ENCODE measurements at places on chromosomes 3 and 15.
A peak's percentile ranks its signal among the peaks of the same experiment; 100 is the strongest.

- H3K27me3 ChIP-seq: no peaks in the 10 kb centered on the region
- no peaks in the 10 kb centered on the region for H3K4me1 ChIP-seq
- H3K36me3 ChIP-seq: peaks cover 89% of the 10 kb centered on the region
These were observed 51.2 kb downstream of the CHAC1 start for GRCh38 chr15:41004490-41004889.

DNA sequence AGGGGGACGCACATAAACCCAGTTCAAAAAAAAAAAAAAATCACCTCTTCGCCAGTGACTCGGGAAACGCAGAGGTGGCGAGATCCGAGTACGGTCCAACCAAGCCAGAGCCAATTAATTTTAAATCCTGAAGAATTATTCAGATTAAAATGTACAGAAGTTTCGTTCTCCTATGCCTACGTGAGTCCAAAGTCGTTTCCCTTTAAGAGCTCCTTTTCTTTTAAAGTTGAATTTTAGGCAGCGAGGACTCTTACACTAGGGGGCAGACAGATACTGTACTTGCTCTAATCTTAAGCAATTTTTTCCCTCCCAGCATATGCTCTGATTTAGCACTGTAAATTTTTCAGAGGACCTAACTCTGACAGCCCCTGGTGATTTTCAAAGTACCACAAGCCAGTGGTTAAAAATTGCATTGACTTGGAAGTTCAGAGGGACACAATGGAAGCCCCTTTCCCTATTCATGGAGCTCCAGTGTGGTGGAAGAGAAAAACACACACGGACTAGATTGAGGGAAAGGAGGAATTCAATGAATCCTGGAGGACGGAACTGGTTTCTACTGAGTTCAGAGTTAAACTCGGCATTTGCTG is 3.3 kb upstream of the NR2F2 start:
- H3K4me1 ChIP-seq: peaks cover 20% of the 10 kb centered on the region
- peaks cover 88% of the 10 kb centered on the region for H3K27me3 ChIP-seq
- H3K36me3 ChIP-seq: no peaks in the 10 kb centered on the region
- DNase-seq: no peak
- no peak overlapping the region for H3K27ac ChIP-seq

DNA sequence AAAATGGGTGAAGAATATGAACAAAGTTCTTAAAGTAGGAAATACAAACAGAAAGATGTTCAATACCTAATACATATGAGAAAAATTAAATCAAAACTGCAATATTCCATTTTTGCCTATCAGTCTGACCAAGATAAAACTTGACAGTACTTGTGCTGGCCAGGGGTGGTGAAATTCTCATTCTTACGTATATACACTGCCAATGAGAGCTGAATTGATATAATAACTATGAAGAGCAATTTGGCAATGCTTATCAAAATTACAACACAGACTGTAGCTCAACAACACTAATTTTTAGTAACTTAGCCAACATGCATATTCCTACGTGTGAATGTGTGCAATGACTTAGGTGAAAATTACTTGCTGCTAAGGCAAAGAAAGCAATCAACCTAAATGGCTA is 90.2 kb downstream of the SETD2 start:
- no peak overlapping the region for H3K4me3 ChIP-seq
- peaks cover 81% of the 10 kb centered on the region for H3K36me3 ChIP-seq
- DNase-seq: no peak
- H3K27me3 ChIP-seq: no peaks in the 10 kb centered on the region
- H3K27ac ChIP-seq: no peak overlapping the region

DNA sequence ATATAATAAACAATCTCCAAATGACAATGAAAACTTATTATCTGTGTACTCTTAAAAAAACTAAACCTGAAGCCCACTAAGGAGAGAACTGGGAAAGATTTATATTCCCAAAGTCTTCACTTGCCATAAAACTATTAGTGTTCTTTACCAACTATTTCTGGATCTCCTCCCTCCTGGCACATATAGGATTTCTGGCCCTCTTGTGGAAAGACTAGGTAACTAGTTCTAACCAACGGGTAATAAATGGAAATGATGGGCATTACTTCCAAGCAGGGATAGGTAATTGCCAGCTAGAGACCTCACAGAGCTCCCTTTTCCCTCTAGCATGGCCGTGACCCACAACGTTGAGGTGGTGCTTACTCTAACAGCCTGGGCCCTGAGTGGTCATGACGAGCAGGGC is 110.1 kb downstream of the DNAH12 start:
- no peaks in the 10 kb centered on the region for H3K36me3 ChIP-seq
- H3K4me3 ChIP-seq: no peak overlapping the region
- peaks cover 4% of the 10 kb centered on the region for H3K27me3 ChIP-seq

DNA sequence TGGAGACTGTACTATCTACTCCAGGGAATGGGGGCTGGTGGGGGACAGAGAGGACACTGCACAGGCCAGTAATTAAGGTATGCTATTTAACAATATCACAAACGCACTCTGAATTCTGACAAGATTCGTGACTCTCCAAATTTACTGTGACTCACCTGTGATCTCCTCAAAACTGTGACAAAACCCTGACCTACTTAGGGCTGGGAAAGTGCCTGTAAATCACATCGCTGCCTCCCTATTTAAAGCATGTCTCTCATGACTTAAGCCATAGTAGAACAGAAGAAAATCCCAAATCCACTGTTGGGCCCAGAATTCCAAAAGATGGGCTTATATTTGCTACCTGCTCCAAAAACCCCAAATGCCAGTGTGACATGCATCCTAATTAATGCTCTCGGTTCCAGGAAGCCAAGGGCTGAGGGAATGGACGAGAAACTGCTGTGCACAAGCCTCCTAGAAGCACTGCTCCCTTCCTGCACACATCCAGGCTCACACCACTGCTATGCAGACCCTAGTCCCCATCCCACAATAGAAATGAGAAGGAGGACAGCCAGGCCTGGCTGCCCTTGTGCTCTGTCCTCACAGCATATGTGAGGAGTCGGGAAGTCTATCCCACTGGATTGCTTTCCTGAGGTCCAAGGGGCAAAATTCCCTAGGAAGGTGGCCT is 187.7 kb upstream of the CHRNA7 start:
- H3K27me3 ChIP-seq: peaks cover 10% of the 10 kb centered on the region
- H3K4me3 ChIP-seq: no peak overlapping the region
- no peak overlapping the region for H3K27ac ChIP-seq
- DNase-seq: no peak

DNA sequence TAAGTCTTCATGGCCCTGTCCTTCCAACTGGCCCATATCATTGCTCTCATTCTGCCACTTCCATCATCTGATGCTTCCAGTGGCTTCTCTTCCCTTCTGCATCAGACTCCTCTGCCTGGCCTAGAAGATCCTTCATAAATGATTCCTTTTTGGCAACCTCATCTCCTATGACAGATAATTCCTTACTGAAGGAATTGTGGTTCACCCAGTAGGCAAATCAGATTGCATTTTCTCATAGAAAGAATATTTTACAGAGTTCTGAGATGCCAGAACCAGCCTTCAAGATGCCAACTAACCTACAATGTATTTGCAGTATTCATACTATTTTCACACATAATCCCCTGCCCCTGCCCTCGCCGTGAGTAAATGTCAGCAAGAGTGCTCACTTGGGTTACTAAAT is 423.0 kb upstream of the TGFBR2 start:
- no peaks in the 10 kb centered on the region for H3K36me3 ChIP-seq
- H3K4me1 ChIP-seq: no peaks in the 10 kb centered on the region
- H3K4me3 ChIP-seq: no peak overlapping the region
- no peaks in the 10 kb centered on the region for H3K27me3 ChIP-seq
- DNase-seq: no peak

- H3K4me1 ChIP-seq: peaks cover 3% of the 10 kb centered on the region
- H3K36me3 ChIP-seq: no peaks in the 10 kb centered on the region
- H3K27ac ChIP-seq: no peak overlapping the region
- H3K27me3 ChIP-seq: peaks cover 12% of the 10 kb centered on the region
- no peak for DNase-seq
- H3K4me3 ChIP-seq: no peak overlapping the region
These were observed 21.0 kb upstream of the CHCHD6 start for GRCh38 chr3:126683069-126683468.

DNA sequence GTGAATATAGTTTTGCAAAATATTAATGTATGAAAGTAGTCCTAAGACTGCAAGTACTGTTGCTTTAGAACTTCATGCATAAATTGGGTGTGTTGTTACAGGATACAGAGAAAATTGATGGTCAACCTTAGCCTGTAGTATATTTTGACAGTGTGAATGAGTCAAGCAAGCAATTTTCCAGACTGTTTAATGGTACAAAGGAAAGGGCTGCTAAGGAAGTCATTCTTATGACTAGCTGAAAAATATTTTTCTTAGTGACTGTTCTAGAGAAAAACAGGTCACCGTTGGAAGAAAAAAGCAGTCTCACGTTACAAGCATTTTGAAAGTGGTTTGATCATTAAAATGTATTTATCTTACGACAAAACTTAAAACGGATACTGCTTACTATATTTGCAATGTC is 49.2 kb downstream of the MBNL1 start:
- H3K36me3 ChIP-seq: peaks cover 77% of the 10 kb centered on the region
- peak overlapping the region; percentile 73 for H3K27ac ChIP-seq
- peaks cover 85% of the 10 kb centered on the region for H3K4me1 ChIP-seq
- no peak overlapping the region for H3K4me3 ChIP-seq

- H3K27ac ChIP-seq: no peak overlapping the region
- no peaks in the 10 kb centered on the region for H3K36me3 ChIP-seq
- H3K27me3 ChIP-seq: no peaks in the 10 kb centered on the region
- no peak overlapping the region for H3K4me3 ChIP-seq
- no peaks in the 10 kb centered on the region for H3K4me1 ChIP-seq
- no peak for DNase-seq
These were observed 18.9 kb downstream of the MELTF start for GRCh38 chr3:197010556-197011351.

DNA sequence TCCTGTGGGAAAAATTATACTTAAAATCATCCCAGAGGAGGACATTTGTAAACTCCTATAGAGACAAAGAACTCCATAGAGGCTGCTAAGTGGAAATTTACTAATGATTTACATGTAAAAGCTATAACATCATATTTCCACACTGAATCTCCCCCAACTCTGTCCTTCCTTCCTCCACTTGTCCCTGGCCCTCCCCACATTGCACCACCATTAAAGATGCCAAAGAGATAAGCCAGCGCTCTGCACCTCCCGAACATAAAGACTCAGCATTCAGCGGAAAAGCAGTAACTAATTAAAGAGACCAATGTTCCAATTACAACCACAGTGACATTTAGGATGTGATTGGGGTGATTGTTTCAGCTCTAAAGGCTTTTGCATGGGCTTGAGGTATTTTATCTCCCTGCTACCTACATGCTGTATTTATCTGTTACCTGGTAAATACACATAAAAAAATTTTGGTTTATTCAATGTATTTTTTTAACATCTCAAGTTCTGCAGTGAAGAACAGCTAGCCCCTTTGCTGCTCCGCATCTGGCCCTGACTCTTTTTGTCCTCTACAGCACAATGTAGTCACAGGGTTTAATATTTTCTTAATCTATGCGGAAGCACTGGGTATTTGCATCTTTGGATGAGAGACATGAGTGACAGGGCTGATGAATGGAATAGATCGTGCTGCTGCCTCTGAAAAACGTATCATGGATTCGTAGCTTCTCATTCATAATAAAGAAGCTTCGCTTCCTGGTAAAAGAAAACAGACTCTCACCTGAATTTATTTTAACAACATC is 35.3 kb upstream of the B3GNT5 start:
- DNase-seq: no peak
- no peak overlapping the region for H3K4me3 ChIP-seq
- H3K27ac ChIP-seq: no peak overlapping the region
- H3K4me1 ChIP-seq: peaks cover 23% of the 10 kb centered on the region
- H3K27me3 ChIP-seq: no peaks in the 10 kb centered on the region

GRCh38 chr15:67181221-67181639 is 73.2 kb downstream of the AAGAB start:
- H3K4me1 ChIP-seq: peaks cover 25% of the 10 kb centered on the region
- H3K36me3 ChIP-seq: peaks cover 65% of the 10 kb centered on the region
- H3K4me3 ChIP-seq: no peak overlapping the region
- no peak overlapping the region for H3K27ac ChIP-seq
- H3K27me3 ChIP-seq: no peaks in the 10 kb centered on the region
- peak; percentile 28 for DNase-seq

DNA sequence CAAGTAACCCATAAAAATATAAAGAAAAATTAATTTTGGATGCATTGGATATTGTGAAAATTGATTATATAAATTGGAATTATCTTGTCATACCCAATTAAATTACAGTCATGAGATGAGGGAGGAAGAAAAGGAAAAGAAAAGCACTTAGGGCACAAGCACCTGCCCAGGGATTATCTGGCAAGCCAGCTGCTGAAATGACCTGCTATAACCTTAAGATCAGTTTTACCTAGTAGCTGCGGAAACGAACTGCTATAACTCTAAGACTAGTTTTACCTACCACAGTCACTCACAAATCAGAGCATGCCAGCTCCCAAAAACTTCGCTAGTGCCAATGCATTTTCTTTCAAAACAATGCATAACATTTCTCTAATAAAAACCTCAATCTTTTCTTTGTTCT is 26.2 kb downstream of the LRRFIP2 start:
- no peak overlapping the region for H3K27ac ChIP-seq
- peaks cover 32% of the 10 kb centered on the region for H3K4me1 ChIP-seq
- no peaks in the 10 kb centered on the region for H3K27me3 ChIP-seq
- no peak for DNase-seq

- H3K4me3 ChIP-seq: no peak overlapping the region
- no peak for DNase-seq
- H3K27me3 ChIP-seq: no peaks in the 10 kb centered on the region
These were observed 52.4 kb downstream of the NUP210 start for GRCh38 chr3:13367728-13368127.

GRCh38 chr15:84616235-84616634 is 15.4 kb downstream of the ZSCAN2 start:
- no peak overlapping the region for H3K27ac ChIP-seq
- no peak overlapping the region for H3K4me3 ChIP-seq
- peaks cover 32% of the 10 kb centered on the region for H3K36me3 ChIP-seq
- H3K4me1 ChIP-seq: peaks cover 3% of the 10 kb centered on the region

- DNase-seq: no peak
- no peaks in the 10 kb centered on the region for H3K4me1 ChIP-seq
- peaks cover 85% of the 10 kb centered on the region for H3K36me3 ChIP-seq
- H3K27me3 ChIP-seq: no peaks in the 10 kb centered on the region
These were observed 113.2 kb downstream of the EEFSEC start for GRCh38 chr3:128266453-128266852.

- DNase-seq: no peak
- H3K36me3 ChIP-seq: no peaks in the 10 kb centered on the region
- no peak overlapping the region for H3K27ac ChIP-seq
- no peaks in the 10 kb centered on the region for H3K27me3 ChIP-seq
- no peaks in the 10 kb centered on the region for H3K4me1 ChIP-seq
These were observed 363.8 kb upstream of the NAALADL2 start for GRCh38 chr3:174495311-174495710.

DNA sequence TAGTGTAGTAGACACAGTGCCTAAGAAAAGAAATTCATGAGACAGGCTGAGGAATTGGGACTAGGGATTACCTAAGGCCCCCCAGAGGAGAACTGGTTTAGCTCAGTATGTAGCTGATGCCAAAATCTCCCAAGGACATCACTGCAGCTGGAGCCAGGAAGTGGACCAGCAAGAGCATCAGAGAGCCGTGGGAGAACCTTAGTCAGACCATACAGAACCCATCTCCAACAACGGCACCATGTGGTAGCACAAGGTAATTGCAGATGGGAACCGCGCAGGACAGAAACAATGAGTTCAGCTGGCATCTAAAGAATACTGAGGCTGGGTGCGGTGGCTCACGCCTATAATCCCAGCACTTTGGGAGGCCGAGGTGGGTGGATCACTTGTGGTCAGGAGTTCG is 81.7 kb downstream of the WNT5A start:
- H3K4me1 ChIP-seq: no peaks in the 10 kb centered on the region
- no peaks in the 10 kb centered on the region for H3K36me3 ChIP-seq
- H3K4me3 ChIP-seq: no peak overlapping the region
- H3K27me3 ChIP-seq: no peaks in the 10 kb centered on the region
